Left renal cortex interstitium (tissue), 4 donors: ENCODE measurements at places on chromosomes 2 and 18. TPM values are rescaled to one million over a fixed set of nuclear protein-coding genes. Genes with fewer than 3 reads are reported as not detected.

DNA sequence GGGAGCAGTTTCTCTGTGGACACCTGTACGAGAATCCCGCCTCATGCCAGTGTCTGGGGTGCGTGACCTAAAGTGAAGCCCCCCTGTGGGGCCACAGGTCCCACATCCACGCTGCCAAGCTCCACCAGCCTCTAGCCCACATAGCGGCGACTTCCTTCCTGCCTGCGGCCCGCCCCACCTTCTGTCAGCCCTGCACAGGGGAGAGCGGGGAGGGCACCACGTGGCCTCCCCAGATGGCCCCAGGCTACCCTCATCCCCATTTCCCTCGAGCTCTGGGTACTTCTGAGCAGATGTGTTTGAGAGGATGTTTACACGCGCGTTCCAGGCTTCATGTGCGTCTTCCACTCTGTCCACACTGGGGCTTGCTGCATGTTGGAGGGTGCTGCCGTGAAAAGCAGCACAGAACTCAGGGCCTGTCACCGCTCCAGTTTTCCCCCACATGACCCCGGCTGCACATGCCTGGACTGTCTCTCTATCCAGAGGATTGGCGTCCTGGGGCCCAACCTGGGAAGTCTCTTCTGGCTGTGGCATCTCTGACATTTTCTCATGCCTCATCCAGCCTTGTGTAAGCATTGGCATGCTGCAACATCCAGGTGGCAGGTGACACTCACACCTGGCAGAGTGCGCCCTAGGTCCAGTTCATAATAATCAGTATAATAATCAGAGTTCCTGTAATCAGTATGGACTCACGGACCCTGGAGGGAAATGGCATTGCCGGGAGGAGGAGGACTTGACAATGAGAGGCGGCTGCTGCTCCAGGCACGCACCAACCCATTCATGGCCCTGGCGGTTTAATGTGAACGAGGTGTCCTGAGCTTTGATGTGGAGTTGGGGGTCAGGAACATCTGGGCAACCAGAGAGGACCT is 146.3 kb upstream of the TWIST2 start:
- no peak for DNase-seq

DNA sequence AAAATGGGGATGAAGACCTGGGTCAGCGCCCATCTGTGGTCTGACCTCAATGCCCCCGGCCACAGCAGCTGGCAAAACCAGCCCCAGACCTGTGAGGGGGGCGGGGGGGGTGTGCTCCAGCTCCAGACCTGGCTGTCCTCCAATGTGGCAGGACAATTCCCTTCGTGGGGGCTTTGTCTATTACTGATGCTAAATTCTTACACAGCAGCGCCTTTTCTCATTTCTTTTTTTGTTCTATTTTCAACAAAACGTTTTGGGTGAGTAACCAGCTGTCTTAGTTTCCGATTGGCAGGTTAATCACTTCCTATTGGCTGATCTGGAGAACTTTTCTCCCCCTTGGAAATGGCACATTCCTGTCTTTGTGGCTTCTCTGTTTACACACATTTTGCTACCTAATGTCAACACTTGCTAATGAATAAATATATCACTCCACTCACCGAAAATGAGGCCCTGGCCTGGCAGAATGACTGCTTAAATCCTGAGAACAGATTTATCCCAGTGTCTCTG is 4.4 kb downstream of the SMAD7 start:
- DNase-seq = no peak

DNA sequence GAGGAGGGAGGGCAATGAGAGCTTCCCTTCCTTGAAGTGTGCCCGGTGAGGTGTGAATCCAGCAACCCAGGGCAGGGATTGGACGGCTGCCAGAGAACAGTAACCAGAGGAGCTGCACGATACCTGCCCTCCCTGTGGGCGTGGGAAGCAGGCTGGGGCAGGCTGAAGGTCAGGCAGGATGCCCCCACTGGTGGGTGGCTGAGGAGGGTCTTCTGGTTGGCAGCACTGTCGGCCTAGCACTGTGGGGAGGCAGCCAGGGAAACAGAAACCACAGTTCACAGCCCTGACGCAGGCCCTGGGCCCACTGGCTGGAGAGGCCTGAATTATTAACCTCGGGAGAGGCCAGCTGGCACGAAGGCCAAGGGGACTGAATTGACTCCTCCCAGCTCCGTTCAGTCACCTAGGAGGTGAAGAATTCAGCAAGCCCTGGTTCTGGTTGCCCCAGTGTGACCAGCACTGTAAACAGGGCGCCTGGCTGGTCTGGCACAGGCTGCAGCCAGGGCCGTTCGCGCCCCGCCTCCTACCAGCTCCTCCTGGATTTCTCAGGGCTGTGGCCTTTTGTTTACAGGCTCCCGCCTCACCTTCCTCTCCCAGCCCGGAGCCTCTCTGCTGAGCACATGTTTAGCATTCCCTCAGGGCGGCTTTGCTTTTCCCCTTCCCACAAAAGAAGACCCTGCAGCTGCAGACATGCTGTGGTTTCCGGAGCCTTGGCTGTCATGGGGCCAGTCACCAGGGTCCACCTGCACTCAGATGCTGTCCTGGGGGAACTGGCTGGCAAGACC is 97.8 kb downstream of the B3GNT2 start:
- DNase-seq = peak; percentile 81

GRCh38 chr2:101830555-101830954 is 133.0 kb downstream of the MAP4K4 start:
- DNase-seq = no peak

DNA sequence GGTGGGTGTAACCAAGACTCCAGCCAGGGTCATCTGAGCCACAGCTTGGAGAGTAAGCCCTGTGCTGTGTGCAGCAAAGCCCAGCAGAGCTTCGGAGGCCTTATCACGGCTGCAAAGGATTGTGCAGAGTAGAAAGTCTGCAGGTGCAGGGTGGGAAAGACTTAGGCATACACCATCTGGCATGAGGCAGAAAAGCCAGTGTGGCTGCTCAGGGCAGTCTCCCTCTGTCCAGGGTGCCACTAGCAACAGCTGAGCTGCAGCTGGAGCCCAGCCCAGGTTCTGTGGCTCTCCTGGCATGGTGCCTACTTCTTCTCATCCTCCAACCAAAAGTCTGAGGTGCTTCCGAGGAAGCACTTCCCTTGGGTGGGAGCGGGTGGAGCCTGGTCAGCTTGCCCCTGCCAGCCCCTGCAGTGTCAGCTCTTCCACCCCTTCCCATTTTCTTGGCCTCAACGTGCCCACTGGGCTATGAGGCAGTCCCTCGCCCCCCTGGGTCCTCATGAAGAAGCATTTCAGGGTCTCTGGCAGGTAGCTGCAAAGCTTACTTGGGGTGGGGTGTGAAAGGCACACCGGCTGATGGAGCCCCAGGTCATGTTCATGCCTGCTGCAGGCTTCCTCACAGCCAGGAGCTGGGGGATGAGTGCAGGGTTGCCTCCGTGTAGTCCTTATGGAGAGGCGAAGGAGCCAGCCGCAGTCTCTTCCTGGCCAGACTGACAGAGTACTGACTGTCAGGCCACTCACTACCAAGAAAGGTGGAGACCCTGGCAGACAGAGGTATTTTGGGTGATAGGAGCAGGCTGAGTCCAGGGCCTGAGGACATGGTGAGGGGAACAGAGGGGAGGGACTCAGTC is 4.8 kb downstream of the AMER3 start:
- no peak for DNase-seq

GRCh38 chr2:36420569-36421181 is 65.1 kb downstream of the CRIM1 start:
- no peak for DNase-seq

GRCh38 chr2:72036173-72036545 is 111.5 kb downstream of the CYP26B1 start:
- DNase-seq = no peak

GRCh38 chr2:7031547-7032245 is 114.5 kb downstream of the RNF144A start:
- no peak for DNase-seq

DNA sequence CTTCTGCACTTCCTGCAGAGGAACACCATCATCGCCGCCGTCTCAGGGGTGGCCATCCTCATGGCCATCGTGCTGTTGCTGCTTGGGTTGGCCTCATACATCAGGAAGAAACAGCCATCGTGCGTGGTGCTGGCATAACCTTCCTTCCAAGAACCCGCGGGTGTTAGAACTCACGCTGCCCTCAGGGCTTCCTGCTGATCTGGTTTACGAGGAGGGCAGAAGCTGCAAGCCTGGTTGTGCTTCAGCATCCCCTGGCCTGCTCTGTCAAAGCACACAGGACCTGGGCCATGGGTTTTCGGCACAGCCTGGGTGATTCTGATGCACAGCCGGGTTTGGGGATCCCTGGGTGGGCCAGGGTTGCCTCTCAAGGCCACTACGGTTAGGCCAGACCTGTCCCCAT is 12.2 kb upstream of the ZAP70 start:
- no peak for DNase-seq

- no peak for DNase-seq
These were observed 6.1 kb downstream of the IMPACT start for GRCh38 chr18:24432618-24433017.

DNA sequence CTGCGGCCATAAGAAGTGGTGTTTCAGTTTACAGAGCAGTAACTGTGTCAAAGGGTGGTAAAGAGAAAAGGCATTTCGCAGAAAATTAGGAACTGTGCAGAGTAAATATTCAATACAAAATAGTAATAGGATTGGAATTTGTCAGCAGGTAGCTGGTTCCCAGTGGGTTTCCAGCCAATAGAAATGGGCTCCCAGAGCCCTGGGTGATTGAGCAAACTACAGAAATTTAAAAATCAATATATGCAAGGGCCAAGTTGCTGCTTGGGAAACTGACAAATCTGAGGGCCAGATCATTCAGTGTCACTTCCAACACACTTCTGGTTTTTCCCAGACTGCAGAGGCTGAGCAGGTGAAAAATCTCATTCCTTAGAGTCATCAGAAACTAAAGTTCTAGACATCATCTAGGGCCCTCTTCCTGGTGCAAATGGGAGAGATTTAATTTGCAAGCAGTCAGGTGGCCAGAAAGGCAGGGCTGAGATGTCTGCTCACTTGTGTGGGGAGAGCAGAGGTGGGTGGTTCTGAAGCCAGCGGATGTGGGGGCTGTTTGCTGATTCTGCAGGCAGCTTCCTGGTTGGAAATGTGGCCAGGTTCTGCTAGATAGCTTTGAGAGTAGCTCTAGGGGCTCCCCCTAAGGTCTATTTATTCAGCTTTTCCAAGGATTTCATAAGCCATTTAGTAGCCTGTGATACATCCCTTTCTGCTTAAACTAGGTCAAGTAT is 182.4 kb downstream of the NCK2 start:
- DNase-seq = no peak

DNA sequence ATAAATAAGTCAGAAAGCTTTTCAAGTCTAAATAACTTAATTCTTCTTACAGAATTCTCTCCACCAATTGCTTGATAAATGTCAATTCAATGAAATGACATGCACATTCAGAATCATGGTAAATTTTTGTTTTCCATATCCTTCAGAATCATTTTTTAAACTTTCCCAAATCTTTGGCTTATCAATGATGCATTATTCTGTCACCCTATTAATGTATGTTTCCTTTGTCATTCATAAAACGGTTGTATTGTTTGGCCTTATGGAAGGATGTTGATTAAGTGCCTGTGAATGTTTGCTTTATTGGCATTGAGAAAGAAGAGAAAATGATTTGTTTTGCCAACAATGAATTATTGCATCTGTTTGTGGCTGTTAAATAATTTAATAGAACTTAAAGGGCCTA is 260.9 kb downstream of the PLCL1 start:
- DNase-seq = no peak

The EVX2 gene
- polyA plus RNA-seq = not detected

DNA sequence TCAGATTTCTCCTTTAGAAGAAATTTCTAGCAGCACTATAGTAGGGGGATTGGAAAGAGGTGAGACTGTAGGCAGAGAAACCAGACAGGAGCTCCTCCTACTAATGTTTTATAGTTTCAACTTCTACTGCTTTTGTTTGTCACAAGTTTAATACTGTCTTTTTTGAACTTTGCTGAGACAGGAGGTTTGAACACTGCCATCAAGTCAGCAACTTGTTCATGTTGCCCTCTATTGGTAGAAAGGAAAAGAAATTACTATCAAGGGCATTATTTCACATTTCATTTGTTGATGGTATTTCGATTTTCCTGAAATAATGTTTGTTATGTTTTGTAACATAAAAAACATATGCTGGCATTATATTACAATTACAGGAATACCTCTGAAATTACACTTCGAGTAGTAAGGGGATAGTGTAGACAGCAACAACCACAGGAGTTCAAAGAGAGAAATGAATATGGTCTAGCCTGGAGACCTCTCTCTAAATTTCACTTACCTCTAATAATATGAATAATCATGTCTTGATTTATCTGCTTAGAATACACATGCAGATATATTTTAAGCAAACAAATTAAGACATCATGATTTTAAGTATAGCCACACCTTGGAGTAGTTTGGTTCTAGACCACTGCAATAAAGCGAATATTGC is 12.4 kb upstream of the CCDC88A start:
- no peak for DNase-seq

DNA sequence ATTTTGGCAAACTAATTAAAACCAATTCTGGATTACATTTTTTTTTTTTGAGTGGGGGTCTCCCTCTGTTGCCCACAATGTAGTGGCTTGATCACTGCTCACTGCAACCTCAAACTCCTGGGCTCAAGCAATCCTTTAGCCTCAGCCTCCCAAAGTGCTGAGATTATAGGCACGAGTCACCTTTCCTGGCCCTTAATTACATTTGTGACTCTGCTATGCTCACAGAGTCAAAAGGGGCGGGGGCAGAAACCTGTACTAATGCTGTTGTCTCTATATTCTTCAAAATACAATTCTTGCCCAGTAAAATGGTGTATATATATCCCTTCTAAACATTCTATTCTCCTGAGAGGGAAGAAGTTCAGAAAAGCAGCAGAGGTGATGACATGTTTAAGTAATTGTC is 23.2 kb downstream of the PRKD3 start:
- DNase-seq = no peak

DNA sequence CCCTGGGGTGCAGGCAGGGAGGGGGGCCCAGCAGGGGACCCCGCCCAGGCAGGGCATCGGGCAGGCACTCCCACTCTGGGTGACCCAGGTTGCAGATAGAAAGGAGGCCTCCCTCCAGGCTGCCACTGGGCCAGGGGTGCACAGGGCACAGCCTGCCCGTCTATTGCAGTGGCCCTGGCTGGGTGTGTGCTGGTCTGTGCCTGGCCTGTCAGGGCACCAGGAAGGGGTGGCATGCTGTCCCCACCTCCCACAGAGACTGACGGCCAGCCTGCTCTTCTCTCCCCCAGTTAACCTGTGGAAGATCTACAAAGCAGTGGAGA is 12.9 kb downstream of the ARID5A start:
- DNase-seq = no peak

The ITM2C gene
- 983 TPM for polyA plus RNA-seq

The CHAC2 gene
- 5.0 TPM for polyA plus RNA-seq

GRCh38 chr2:142877216-142877838 is at the start of gene KYNU:
Gene KYNU, plus strand, starts transcription at chr2:142877664. Its CDS starts 7,704 bp downstream, at chr2:142885368.
- DNase-seq = no peak

The MRO gene
- 2.2 TPM for polyA plus RNA-seq
